Inflammatory macrophage treated with lipopolysaccharide for 4 hours (primary cell): ENCODE measurements at places on chromosomes 5 and 9.

- no peak for DNase-seq
Observed at GRCh38 chr9:33742519-33742918, 52.8 kb upstream of the PRSS3 start.

GRCh38 chr9:91056917-91057316, 255.3 kb downstream of the SYK start:
- peak; percentile 20 for DNase-seq

DNA sequence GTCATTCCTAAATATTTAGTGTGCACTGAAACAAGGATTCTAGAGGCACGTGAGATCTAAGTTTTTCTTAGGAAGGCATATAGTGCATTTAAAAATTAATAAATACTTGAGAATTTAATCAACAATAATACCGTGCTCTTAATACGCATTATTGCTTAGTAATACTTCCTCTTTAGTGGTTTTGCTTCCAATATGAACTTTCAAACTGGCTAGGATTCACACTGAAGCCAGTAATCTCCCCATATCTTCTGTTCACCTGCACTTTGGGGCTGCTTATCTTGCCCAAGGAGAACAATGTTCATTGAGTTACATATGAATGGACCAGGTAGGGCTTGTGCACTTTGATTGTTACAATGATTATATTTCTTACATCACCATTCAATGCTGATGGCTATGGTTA, 180.5 kb upstream of the RIOK2 start:
- no peak for DNase-seq

GRCh38 chr5:61805101-61805500, 473.0 kb downstream of the ZSWIM6 start:
- DNase-seq = no peak

- no peak for DNase-seq
Observed at GRCh38 chr5:26530305-26530704, 508.1 kb downstream of the CDH9 start.

GRCh38 chr9:27053369-27054022, 48.0 kb upstream of the LRRC19 start:
- no peak for DNase-seq

GRCh38 chr5:150514708-150515211, 6.8 kb downstream of the NDST1 start:
- no peak for DNase-seq

DNA sequence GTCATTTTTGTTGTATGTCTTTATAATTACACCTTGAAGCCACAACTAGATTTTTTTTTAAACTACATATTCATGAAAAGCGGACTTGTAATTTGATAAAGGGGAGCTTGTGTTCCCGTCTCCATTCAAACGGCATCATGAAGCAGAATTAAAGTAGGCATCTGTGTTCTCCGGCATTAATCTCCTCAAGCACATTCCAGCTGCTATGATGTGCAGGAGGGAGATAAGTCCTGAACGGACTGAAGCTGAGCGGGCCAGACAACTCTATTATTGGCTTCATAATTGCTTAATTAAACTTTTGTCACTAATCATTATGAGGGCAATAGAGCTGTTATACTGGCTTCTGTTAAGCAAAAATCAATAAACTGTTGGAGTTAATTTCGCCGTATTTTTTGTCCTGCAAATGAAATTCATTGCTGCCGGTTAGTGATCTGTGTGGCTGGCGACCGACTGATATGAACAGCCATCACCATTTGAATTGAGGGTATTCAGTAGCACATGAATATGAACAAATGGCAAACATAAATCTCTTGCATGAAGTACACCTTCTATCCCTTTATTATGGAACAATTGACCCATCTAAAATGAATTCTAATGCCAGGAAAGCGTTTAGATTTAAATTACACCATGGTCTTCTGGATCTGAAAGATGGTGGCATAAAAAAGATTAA, 408.8 kb upstream of the IRX1 start:
- DNase-seq = no peak

GRCh38 chr9:124198331-124198730, 59.4 kb upstream of the NEK6 start:
- peak; percentile 66 for DNase-seq

- no peak for DNase-seq
Observed at GRCh38 chr5:45098483-45098882, 289.7 kb downstream of the MRPS30 start.

DNA sequence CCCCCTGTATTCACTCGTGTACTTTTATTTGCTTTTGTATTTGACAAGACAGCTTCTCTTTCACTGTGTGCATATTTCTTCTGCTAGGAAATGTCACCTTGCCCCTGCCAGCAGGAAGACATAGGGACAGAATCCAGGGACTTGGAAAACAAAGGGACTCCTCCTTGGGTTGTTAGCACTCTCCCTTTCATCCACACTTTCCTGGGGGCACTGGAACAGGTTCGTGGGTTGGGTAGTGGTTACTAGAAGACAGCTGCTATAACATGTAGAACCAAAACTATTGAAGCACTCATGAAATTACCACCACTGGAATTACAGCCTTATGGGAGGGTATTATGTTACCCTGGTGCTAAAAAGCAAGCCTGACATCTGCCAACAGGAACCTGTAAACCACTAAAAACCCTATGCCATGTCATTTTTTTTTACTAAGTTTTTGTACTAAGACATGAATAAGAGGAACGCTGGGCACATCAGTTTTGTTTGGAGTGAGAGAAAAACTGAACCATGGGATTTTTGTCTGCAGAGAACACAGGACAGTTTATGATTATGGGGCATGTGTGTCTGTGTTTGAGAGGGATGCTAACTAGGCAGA, 4.7 kb upstream of the CCL28 start:
- DNase-seq = no peak

GRCh38 chr5:32639943-32640342, 54.6 kb downstream of the SUB1 start:
- no peak for DNase-seq

GRCh38 chr5:169415371-169415770, 114.4 kb upstream of the SLIT3 start:
- DNase-seq = no peak

- DNase-seq = no peak
Observed at GRCh38 chr5:759111-759751, 25.3 kb downstream of the ZDHHC11B start.

DNA sequence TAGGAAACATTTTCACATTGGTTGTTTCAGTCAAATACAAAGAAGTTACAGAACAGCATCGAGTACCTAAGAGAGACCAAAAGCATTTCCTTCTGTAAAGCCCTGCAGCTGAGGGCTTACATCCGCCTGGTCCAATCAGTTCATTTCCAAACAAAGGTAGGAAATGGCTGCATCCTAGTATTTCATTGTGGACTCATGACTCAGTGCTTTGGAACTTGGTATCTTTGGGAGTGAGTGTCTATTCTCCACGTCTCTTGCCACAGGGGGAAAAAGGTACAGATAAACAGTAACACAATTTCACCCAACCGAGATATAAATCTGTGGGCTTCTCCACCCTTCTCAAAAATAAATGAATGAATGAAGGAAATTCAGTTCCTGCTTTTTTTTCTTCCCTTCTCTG, 75.4 kb downstream of the NFIB start:
- DNase-seq = no peak

GRCh38 chr5:178450121-178451028, 139.8 kb downstream of the COL23A1 start:
- DNase-seq = no peak

- no peak for DNase-seq
Observed at GRCh38 chr5:138725818-138726416, 27.3 kb upstream of the CTNNA1 start.

DNA sequence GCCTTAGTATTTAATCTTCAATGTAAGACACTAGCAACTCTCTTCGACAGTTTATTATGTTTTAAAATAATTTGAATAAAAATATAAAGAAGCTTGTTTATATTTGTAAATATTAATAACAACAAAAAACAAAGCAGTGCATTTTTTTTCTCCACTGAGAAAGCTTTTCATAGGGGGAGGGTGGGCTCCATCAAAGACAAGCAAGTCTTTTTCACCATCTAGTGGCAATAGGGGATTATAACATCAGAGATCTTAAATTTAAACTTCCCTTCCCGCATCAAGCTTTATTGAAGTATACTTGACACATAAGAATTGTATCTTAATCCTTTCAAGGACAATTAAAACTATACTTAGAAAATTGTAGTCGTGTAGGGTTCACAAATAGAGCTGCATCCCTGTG, 9.3 kb upstream of the OR13F1 start:
- no peak for DNase-seq

- DNase-seq = peak; percentile 83
Observed at GRCh38 chr5:116454417-116454927, 120.2 kb downstream of the SEMA6A start.

DNA sequence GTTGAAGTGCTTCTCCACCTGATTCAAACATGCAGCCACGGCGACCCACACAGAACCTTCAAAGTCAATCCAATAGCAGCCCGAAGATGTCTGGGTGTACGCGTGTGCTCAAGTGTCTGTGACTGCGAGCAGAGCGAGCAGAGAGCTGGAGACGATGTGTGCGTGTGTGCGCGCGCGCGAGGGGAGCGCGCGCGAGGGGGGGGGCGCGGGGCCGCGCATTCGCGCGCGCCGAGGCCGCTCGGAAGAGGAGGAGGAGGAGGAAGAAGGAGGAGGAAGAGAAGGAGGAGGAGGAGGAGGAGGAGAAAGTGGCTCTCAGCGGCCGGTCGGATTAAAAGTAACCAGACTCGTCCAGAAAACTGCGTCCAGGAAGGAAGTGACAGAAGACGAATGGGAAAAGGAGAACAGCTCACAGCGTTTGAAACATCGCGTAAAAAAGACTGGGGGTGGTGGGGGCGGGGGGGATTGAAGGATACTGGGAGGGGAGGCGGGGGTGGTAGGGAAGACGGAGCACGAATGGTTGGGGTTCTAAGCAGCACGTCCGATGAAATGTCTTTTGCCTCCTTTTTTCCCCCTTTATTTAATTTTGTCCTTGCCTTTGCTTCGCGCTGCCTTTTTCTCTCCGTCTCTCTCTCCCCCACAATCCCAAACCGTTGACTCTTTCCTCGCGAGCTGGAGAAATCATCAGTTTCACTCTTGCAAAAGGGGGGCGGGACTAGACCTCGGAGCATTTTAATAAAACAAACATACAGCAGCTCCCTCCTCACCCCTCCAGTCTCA, at the start of gene MEF2C:
Gene MEF2C, minus strand, starts transcription at position 126 of the 777 bp plus-strand sequence. CDS start 59,396 bp downstream, outside the sequence.
- DNase-seq = peak; percentile 83

DNA sequence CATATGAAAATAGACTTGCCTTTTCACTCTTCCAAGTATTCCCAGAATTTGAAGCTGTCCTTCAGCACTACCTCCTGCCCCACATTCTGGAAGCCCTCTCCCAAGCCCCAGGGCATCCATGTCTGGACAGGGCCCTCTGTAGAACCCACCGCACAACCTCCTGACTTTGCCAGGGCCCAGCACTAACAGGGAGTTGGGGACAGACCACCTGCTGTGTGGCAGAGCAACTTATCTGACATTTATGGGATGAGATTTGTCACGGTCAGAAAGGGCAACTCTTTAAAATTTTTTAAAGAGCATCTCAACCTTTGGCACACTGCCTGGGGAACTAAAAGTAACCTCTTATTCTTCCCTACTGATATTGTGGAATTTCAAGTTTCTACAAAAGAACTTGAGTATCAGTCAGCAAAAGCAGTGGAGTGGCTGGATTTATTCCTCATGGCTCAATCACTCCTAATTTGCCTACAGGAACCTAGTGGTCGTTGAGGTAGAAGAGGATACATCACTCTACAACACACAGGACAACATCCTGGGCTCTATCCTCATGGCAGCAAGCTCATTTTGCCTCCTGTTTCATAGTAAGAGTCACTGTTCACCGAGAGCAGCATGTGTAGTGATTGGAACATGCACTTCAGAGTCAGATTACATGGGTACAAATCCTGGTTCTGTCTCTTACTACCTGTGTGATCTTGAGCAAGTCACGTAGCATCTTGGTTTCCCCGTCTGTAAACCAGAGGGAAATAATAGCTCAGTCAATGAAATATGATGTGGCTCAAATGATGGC, 285.3 kb downstream of the ENC1 start:
- no peak for DNase-seq

GRCh38 chr5:179793468-179794139, at the start of gene LTC4S:
Gene LTC4S (plus strand): TSS chr5:179793986. CDS start chr5:179794081, 95 bp downstream.
- DNase-seq = no peak

DNA sequence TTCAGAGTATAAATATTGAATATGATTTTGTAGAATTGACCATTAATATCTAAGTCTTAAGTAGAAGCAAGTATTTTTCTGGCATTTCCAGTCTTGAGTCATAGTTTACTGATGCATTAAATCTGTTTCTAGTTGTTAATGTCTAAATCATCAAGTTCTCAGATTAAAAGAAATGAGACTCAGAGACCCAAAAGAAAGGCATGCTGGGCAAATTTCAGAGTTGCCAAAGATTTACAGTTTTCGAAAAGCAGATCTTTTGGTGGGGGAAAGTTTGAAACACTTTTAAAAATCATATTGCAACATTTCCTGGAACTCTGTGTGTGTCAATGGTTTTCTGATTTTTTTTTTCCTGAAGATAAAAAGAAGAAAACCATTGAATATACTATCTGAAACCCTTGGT, 60.9 kb downstream of the ANKRD55 start:
- peak; percentile 83 for DNase-seq

GRCh38 chr9:134971196-134971595, 53.5 kb upstream of the FCN1 start:
- no peak for DNase-seq

GRCh38 chr5:180908998-180909731, 10.2 kb downstream of the BTNL8 start:
- peak; percentile 45 for DNase-seq

DNA sequence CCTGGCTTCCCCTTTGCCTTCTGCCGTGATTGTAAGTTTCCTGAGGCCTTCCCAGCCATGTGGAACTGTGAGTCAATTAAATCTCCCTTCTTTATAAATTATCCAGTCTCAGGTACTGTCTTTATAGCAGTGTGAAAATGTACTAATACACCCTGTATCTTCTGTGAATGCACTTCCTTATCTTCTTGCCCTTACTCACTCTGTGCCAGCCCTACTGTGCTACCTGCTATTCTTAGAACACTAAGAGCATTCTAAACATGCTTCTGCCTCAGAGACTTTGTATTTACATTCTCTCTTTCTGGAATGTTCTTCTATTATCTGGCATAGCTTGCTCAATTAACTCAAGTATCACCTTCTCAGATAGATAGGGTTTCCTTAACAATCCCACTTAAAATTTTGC, 164.4 kb upstream of the EDIL3 start:
- DNase-seq = no peak

DNA sequence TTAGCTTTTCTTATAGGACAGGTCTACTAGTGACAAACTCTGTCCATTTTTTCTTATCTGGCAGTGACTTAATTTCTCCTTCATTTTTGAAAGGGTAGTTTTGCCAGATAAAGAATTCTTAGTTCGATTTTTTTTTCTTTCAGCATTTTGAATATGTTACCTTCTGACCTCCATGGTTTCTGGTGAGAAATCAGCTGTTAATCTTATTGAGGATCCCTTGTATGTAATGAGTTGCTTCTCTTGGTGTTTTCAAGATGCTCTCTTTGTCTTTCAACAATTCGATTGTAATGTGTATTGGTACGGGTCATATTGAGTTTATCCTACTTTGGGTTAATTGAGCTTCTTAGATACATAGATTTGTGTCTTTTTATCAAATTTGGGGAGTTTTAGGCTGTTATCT, 12.5 kb downstream of the PAIP2 start:
- no peak for DNase-seq

DNA sequence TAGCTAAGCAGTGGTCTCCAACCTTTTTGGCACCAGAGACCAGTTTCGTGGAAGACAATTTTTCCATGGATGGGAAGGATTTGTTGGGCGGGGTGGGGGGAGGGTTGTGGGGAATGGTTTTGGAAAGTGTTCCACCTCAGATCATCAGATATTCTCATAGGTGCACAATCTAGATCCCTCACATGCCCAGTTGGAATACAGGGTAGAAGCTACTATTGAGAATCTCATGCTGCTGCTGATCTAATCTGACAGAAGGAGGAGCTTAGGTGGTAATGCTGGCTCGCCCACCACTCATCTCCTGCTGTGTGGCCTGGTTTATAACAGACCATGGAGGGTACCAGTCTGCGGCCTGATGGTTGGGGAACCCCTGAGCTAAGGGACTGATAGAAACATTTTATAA, 662.7 kb upstream of the RGMB start:
- DNase-seq = no peak
